ENCODE measurements at places on chromosomes 6 and 20. TPM values are rescaled to one million over a fixed set of nuclear protein-coding genes. Genes with fewer than 3 reads are reported as not detected.
A peak's percentile ranks its signal among the peaks of the same experiment; 100 is the strongest.

DNA sequence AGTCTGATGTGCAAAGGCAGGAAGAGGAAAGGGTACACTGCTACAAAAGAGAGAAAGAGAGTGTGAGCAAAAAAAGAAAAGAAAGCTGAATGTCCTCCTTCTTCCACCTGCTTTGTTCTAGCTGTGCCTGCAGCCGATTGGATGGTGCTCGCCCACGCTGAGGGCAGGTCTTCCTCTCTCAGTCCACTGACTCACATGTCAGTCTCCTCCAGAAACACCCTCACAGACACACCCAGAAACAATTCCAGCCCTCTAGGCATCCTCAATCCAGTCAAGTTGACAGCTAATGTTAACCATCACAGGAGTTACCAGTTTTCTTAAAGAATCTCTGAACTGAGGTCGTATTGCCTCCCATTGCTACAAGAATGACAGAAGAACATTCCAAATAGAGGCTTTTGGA lies 411.9 kb upstream of the SASH1 start:
- no peaks in the 10 kb centered on the region for H3K4me1 ChIP-seq
- no peak for DNase-seq
- H3K36me3 ChIP-seq = no peaks in the 10 kb centered on the region

Gene BMP6
- polyA plus RNA-seq = not detected

GRCh38 chr6:89066940-89067646 lies 13.5 kb upstream of the PNRC1 start:
- no peak overlapping the region for H3K27ac ChIP-seq
- no peak for DNase-seq
- H3K4me3 ChIP-seq = no peak overlapping the region
- H3K4me1 ChIP-seq = peaks cover 16% of the 10 kb centered on the region
- no peaks in the 10 kb centered on the region for H3K27me3 ChIP-seq
- no peaks in the 10 kb centered on the region for H3K36me3 ChIP-seq

- H3K36me3 ChIP-seq = no peaks in the 10 kb centered on the region
- H3K4me1 ChIP-seq = peaks cover 19% of the 10 kb centered on the region
- H3K4me3 ChIP-seq = no peak overlapping the region
Observed at GRCh38 chr6:22149096-22149495, 147.7 kb downstream of the PRL start.

- DNase-seq = no peak
- H3K27me3 ChIP-seq = no peaks in the 10 kb centered on the region
- no peak overlapping the region for H3K4me3 ChIP-seq
- H3K4me1 ChIP-seq = no peaks in the 10 kb centered on the region
- H3K36me3 ChIP-seq = no peaks in the 10 kb centered on the region
Observed at GRCh38 chr6:160733050-160733646, 31.1 kb downstream of the PLG start.

Gene PLN
- polyA plus RNA-seq = not detected

DNA sequence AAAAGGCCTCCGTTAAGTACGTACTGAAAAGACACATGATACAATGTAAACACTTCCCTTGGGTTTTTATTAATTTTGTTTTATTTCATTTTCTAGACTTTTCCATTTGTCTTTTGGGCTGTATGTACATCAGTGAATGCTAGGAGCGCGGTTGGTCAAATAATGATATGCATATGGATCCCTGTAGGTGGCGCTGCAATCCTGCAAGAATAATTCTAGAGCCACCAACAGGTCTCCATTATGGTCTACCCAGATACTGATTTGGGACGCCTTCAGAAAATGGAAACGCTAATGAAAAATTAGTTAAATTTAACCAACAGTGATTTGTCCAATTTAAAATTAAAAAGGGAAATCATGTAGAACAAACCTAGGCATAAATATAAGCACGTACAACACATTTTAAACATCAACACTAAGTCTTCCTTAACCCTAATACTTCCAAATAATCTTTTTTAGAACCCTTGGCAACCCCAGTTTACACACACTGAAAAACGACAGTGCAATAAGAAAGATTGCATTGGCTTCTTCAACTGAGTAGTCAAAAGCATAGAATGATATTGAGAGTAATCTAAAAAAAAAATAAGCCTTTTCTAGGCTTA lies 433.5 kb downstream of the RFPL4B start:
- DNase-seq = peak; percentile 40
- no peak overlapping the region for H3K27ac ChIP-seq
- H3K4me1 ChIP-seq = no peaks in the 10 kb centered on the region
- no peaks in the 10 kb centered on the region for H3K36me3 ChIP-seq

GRCh38 chr6:144377586-144378210 lies 92.6 kb downstream of the UTRN start:
- no peaks in the 10 kb centered on the region for H3K27me3 ChIP-seq
- no peaks in the 10 kb centered on the region for H3K4me1 ChIP-seq
- DNase-seq = no peak
- no peak overlapping the region for H3K4me3 ChIP-seq
- peaks cover 15% of the 10 kb centered on the region for H3K36me3 ChIP-seq

Gene PSMF1
- 349 TPM for polyA plus RNA-seq

Gene ORC3
- 16.2 TPM for polyA plus RNA-seq

DNA sequence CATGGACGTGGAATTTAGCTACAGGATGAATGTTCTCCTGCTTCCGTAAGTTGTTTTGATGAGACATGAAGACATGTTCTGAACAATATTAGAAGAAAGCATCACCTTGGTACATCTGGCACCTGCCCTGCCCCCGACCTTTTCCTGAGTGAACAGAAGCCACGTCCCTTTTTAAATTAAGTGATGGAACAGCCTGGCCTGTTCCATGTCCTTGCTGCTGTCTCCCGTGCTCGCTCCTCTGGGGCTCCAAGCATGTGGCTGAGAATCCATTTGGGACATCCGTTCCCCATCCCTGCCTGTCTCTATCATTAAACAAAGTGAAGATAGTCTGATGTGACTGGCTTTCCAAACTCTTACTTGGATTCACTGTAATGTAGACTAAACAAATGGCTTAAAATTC lies 36.4 kb downstream of the ERMARD start:
- no peak overlapping the region for H3K4me3 ChIP-seq
- DNase-seq = no peak
- peaks cover 12% of the 10 kb centered on the region for H3K4me1 ChIP-seq
- H3K36me3 ChIP-seq = no peaks in the 10 kb centered on the region

DNA sequence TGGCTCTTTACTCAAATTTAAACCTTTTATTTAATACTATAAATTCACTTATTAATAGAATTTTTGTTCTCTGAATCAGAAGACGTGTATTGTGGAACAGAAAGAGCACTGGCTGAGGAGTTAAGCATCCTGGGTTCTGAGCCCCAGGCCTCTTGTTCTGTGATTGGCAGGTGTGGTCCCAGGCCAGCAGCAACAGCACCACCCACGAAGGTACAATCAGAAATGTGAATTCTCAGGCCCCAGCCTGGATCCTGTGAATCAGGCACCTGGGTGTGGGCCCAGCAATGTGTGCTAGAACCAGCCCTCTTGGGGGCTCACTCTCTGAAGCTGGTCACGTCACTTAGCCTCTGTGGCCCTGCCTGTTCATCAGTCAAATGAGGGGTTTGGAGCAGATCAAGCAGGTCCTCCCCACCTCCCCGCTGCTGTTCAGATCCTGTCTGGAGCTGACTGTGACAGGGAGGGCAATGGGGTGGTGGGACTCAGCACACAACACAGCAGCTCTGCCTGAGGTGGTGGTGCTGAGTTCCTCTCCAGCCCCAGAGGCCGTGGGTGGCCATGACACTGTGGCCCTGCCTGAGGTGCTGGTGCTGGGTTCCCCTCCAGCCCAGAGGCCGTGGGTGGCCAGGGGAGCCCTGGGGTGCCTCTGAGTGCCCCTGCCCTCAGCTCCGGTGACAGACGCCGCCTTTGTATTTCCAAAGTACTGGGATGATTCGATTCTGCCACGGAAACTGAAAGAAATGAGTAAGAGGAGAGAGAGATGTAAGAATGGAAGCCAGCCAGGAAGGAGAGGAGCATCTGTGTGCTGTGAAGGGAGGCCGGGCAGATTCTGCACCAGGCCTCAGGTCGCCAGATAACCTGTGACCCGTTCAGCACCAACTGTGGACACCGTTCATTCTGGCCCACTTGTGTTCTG lies 41.6 kb upstream of the FRMD1 start:
- H3K27me3 ChIP-seq = no peaks in the 10 kb centered on the region
- no peaks in the 10 kb centered on the region for H3K4me1 ChIP-seq
- no peak overlapping the region for H3K4me3 ChIP-seq
- no peaks in the 10 kb centered on the region for H3K36me3 ChIP-seq
- DNase-seq = no peak
- H3K27ac ChIP-seq = no peak overlapping the region

Gene ZNF391
- polyA plus RNA-seq = not detected

- no peak overlapping the region for H3K4me3 ChIP-seq
- no peak overlapping the region for H3K27ac ChIP-seq
- H3K27me3 ChIP-seq = no peaks in the 10 kb centered on the region
Observed at GRCh38 chr20:62943396-62943795, 5.4 kb downstream of the GID8 start.

DNA sequence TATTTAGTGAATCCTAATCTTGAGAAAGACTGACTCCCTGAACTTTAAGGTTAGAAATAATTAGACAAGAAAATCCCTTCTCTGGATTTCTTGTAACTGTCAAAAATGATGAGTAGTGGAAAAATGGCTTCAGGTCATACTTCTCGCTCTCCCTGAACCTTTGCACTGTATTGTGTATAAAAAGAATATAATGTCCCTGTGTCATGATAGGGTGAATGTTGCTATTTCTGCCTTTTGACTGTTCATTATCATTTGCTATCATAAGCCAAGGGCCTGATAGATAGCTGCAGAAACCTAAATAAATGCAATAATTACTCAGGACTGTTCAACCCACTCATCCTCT lies 39.3 kb downstream of the ALDH8A1 start:
- no peaks in the 10 kb centered on the region for H3K4me1 ChIP-seq
- no peak overlapping the region for H3K27ac ChIP-seq
- H3K4me3 ChIP-seq = no peak overlapping the region

DNA sequence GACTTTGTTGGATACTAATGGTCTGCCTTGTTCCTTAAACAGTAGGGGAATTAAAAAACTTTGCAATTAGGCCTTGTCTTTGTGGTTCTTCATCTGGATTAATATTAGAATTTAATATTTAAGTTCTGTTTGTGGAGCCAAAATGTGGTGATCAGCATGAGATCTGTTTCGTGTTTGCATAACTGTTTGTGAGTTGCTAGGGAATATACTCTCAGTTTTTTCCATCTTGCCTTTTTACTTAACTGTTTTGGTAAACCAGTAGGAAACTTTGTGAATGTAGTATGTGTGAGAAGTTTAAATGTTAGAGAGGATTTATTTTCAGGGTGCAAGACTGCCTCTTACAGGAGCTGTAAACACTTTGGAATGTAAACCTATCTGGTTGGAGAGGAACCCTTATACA lies 35.6 kb downstream of the LRRC1 start:
- H3K27ac ChIP-seq = no peak overlapping the region
- H3K27me3 ChIP-seq = no peaks in the 10 kb centered on the region
- H3K4me1 ChIP-seq = no peaks in the 10 kb centered on the region
- H3K36me3 ChIP-seq = no peaks in the 10 kb centered on the region
- no peak overlapping the region for H3K4me3 ChIP-seq

GRCh38 chr6:12710921-12711320 lies 5.6 kb upstream of the PHACTR1 start:
- H3K27me3 ChIP-seq = no peaks in the 10 kb centered on the region
- H3K36me3 ChIP-seq = no peaks in the 10 kb centered on the region
- H3K4me3 ChIP-seq = no peak overlapping the region

- no peak overlapping the region for H3K4me3 ChIP-seq
- no peak overlapping the region for H3K27ac ChIP-seq
- H3K4me1 ChIP-seq = peaks cover 12% of the 10 kb centered on the region
Observed at GRCh38 chr20:34407962-34408474, 44.9 kb downstream of the ITCH start.

DNA sequence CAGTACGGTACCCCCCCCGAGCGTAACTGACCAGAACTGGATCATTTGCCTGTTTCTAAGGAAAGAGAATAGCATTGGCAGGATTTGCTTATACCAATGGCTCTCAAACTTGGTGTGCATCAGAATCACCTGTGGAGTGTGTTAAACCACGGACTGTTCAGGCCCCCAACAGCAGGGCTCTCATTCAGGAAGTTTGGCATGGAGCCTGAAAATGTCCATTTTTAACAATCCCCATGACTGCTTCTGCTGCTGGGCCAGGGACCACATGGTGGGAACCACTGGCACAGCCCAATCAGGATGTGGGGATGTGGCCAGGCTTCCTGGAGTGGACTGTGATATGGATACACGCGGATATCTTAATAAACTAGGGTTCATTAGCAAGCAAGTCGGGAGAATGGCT lies 53.9 kb downstream of the GTF2H5 start:
- no peak overlapping the region for H3K4me3 ChIP-seq
- DNase-seq = no peak
- H3K36me3 ChIP-seq = no peaks in the 10 kb centered on the region
- H3K27ac ChIP-seq = no peak overlapping the region

Gene ARFRP1
- 36.4 TPM for polyA plus RNA-seq

Gene C6orf132
- polyA plus RNA-seq = 0.03 TPM

DNA sequence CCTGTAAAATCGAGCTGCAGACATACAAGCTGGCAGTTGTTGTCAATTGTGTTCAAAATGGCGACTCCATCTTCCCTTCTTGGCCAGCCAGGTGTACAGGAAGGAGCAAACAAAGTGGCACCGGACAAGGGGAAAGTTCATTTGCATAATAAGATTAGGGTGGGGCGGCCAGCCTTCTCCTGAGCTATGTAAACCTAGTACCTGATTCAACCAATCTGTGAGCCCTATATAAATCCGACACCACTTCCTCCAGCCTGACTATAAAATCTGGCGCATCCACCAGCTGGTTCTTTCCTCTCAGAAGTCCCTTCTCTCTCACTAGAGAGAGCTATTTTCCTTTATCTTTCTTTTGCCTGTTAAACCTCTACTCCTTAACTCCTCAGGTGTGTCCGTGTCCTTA lies 8.1 kb upstream of the HBS1L start:
- H3K36me3 ChIP-seq = no peaks in the 10 kb centered on the region
- peaks cover 23% of the 10 kb centered on the region for H3K4me1 ChIP-seq
- no peak overlapping the region for H3K27ac ChIP-seq
- H3K4me3 ChIP-seq = no peak overlapping the region

GRCh38 chr20:38326309-38326708 lies 20.0 kb upstream of the LBP start:
- no peaks in the 10 kb centered on the region for H3K4me1 ChIP-seq
- no peak for DNase-seq
- H3K36me3 ChIP-seq = peaks cover 45% of the 10 kb centered on the region

- H3K4me1 ChIP-seq = peaks cover 44% of the 10 kb centered on the region
- peak overlapping the region; percentile 32 for H3K27ac ChIP-seq
- no peaks in the 10 kb centered on the region for H3K27me3 ChIP-seq
- peak; percentile 60 for DNase-seq
- peak overlapping the region; percentile 40 for H3K4me3 ChIP-seq
Observed at GRCh38 chr6:132763269-132763668, 5.6 kb upstream of the VNN2 start.

DNA sequence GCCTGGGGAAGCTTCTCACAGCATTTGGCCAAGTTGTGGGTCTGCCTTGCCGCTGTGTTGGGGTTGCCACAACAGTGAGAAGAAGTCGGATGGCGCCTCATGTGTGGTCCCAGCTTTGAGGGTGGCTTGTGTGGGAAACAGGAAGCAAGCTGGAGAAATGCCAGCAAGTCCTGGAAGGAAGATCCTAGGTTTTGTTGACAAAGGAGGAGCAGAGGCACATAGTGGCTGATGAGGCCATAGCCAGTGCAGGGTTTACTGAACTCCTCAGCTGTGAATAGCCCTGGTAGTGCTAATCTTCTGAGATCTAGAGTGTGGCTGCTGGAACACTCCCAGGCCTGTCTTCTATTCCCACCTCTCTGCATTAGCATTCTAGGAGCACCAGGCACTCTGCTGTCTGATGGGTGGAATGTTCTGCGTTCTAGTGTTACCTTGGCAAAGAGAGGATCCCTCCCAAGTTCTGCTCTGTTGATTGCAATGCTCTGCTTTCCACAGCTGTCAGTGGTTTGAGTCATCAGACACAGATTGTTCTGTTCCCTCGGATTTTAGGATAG lies 25.2 kb downstream of the SNPH start:
- H3K4me1 ChIP-seq = no peaks in the 10 kb centered on the region
- H3K27ac ChIP-seq = no peak overlapping the region
- H3K27me3 ChIP-seq = no peaks in the 10 kb centered on the region
- no peak overlapping the region for H3K4me3 ChIP-seq
- no peaks in the 10 kb centered on the region for H3K36me3 ChIP-seq
- no peak for DNase-seq

Measured in CD14-positive monocyte (primary cell).